ENCODE measurements at places on chromosomes 11 and 22.

DNA sequence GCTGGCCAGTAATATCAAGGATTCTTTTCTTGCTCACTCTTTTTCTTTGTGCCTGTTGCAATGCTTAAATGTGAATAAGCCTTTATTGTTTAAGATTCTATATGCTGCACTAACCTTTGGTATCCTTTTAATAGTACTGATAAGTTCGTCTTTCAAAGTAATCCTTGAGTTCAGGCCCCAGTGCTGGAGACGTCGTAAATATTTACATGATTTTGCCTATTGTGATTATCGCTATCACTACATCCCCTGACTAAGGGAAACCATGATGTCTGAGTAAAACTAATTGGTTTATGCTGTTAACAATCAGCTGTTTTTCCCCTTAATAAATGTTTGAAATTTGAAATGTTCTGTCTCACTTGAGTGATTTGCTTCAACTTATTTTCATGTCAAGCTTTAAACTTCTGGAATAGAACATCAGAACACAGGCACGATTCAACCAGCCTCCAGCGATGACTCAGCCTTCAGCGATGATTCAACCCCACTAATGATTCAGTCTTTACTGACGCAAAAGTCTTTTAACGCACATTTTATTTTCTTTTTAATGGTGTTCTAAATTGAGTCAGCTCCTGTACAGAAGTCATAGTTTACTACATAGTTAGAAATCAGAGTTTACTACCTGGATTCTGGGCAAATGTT is 3.9 kb downstream of the HTATIP2 start:
- peak; percentile 40 for DNase-seq

DNA sequence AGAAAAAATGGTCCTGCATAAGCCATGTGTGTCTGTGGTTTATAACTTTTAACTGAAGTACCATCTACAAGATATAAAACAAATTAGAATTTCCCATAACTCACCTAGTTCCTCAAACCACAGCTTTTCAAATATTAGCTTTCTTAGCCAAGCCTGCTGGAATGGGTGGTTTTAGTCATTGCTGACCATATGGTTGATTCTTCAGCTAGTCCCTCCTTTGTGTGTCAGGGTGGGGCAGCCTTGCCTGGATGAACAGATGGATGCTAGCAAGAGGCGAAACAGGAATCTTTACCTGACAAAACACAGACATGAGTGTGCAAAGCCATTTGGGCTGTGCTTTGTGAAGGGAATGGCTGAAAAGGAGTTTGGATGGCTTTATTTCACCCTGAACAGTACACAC is 6.9 kb upstream of the B3GNT6 start:
- no peak for DNase-seq

DNA sequence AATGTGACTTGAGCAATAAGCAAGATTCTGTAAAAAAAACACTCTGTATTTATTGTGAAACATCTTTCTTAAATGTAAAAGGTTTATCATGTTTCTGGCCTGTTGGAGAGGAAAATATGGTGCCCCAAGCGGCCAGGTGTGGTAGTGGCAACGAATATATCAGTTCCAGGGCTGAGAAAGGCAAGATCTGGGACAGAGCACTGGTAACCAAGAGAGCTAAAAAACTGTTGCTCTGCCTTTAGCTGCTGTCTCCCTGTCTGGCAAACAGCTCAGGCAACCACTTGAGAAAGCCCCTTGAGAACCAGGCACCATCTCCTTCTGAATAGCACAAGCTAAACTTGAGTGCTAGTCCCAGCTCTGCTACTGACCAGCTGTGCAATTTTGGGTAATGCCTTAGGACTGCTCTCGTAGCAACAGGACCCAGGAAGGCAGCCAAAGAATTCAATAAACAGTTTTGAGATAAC is 129.9 kb downstream of the KCNC1 start:
- DNase-seq = no peak

DNA sequence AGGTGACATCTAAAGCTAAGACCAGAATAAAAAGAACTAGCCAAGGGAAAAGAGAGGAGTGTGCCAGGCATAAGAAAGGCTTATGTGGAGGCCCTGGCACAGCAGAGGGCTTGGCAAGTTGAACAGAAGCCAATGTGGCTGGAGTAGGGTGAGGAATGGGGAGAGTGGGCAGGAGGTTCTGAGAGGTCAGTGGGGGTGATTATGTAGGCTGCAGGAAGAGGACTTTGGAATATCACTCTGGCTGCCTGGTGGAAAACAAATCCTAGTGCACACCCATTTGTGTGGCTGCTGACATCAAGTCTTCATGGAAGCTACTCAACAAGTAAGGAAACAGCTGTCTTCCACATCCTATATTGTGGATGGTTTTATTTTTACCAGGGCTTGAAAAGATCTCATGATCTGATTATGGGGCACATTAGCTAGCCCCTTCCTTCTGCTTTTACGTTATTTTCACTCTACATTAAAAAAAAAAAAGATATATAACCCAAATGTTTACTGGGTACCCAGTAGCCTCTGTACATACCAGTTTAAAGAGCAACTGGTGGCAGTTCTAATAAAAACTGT is 3.4 kb downstream of the MRPL16 start:
- no peak for DNase-seq

GRCh38 chr11:14179116-14179820 is 179.7 kb downstream of the RRAS2 start:
- no peak for DNase-seq

DNA sequence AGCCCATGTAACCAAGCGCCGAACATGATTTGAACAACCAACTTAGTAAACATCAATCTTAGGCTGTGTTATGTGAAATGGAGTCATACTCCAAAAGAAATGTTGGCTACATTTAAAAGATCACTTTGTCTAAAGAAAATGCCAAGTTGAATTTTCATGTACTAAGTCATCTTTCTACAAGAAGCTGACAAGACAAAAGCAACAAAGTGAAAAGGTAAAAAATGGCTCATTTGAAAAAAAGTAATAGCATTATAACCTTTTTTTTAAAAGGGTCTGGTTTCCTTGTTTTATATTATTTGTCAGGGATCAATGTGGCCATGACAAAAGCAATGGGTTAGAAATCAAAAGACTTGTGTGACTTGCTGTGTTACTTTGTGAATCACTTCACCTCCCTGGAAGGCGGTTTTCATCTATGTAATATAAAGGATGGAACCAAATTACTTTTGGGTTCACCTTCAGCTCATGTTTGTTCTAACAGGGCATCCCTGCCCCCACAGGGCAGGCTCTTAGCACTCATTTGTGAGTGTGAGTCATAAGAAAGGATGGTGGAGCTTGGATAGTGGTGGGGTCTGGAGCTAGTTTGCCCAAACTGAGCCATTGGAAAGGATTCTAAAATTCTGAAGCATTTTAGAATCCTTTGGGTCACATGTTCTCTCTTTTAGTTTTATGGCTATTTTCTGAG is 131.9 kb upstream of the MTMR2 start:
- no peak for DNase-seq

- no peak for DNase-seq
Observed at GRCh38 chr11:132408877-132409276, 1038.5 kb downstream of the NTM start.

DNA sequence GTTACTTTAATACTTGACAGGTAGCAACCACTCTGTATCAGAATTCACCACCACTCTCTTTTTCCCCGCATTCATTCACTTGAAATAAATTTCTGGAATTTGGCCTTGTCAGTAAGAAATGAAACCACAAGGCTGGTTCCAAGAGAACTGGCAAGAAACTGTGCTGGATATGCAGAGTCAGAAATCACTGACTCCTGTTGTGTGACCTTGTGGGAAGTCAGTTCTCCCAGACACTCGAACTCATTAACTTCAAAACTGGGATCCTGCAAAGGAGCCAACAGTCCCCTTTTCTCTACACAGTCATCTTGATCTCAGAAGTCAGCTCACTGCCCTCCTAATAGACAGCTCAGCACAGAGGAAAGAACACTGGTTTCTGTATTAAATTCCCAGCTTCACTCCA is 142.7 kb downstream of the LRRC4C start:
- no peak for DNase-seq

DNA sequence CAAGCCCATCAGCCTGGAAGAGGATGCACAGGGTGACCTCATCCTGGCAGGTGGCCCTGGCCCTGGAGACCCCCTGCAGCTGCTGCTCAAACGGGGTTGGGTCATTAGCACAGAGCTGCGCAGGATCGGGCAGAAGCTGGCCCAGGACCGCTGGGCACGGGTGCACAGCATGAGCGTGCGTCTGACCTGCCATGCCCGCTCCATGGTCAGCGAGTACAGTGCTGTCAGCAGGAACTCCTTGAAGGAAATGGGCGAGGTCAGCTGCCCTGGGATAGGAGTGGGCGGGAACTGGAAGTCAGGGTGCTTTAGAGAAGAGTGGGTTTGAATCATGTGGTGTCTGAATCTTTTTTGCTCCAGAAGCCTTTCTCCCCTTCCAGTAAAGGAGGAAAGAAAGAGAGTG is 61.1 kb downstream of the INSC start:
- no peak for DNase-seq

DNA sequence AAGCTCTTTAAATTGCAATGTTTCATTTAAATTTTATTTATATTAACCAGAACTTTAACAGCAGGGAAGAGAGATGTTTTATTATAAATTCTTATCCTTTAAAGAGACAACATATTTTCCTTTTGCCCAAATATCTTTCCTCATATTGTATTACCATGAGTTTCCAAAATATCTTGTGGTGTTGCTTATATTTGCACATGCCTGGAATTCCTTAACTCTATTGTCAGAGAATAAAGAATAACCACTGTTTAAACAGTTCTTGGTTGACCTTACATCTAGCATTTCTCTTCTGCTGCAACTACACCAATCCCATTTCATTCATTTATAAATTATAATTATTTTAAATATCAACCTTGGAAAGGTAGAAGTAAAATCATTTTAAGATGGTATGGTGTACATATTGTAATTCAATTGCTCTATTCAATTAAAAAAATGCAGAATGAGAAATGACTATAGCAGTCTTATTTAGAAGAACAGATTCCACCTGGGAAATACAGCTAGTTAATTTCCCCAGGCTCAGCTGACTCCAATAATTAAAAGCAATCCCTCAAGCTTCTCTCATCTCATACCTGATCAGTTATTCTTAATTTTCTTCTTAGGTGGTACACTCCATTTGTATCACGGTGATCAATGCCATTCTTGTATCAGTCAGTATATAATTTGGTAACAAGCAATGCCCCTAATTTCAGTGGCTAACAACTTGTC is 923.3 kb downstream of the KCNA4 start:
- no peak for DNase-seq

- DNase-seq = no peak
Observed at GRCh38 chr11:65644837-65645236, 6.9 kb downstream of the SIPA1 start.

DNA sequence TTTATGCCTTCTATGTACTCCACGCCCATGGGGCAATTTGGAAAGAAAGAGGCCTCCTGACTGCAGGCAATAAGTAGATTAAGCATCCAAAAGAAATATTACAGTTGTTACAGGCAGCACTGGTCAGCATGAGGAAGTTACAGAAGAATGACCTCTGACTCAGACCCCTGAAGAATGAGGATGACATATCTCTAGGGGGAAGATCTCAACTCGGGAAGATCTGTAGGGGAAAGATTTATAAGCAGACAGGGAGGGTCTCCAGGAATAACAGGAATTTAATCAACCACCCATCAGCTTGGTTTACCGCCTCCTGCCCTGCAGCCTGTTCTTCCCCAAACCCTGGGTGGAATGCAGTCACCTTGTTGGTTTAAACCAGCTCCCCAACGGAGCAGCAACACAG is 58.0 kb downstream of the RCN1 start:
- DNase-seq = no peak
